ENCODE measurements at places on chromosomes 12 and 14. TPM values are rescaled to one million over a fixed set of nuclear protein-coding genes. Genes with fewer than 3 reads are reported as not detected.

SCN8A gene
- 2.2 TPM for total RNA-seq

IQSEC3 gene
- 4.3 TPM for total RNA-seq

DNA sequence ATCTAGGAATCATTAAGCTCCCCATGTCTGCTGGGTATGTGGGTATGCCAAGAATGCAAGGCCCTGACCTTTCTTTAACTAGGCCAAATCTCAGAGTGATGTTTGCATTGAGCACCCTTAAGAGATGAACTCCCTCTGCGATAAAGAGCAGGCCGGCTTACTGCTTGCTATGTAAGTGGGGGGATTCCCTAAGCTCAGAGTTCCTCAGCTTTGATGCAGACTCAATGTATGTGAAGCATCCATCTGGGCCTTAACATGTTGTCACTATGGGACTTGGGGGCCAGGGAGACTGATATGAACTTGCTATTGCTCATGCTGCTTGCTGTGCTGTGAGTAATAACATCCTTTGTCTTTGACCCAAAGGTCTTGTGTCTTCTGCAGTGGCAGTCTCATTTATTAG is 149.7 kb downstream of the C12orf75 start:
- no peak for DNase-seq

DNA sequence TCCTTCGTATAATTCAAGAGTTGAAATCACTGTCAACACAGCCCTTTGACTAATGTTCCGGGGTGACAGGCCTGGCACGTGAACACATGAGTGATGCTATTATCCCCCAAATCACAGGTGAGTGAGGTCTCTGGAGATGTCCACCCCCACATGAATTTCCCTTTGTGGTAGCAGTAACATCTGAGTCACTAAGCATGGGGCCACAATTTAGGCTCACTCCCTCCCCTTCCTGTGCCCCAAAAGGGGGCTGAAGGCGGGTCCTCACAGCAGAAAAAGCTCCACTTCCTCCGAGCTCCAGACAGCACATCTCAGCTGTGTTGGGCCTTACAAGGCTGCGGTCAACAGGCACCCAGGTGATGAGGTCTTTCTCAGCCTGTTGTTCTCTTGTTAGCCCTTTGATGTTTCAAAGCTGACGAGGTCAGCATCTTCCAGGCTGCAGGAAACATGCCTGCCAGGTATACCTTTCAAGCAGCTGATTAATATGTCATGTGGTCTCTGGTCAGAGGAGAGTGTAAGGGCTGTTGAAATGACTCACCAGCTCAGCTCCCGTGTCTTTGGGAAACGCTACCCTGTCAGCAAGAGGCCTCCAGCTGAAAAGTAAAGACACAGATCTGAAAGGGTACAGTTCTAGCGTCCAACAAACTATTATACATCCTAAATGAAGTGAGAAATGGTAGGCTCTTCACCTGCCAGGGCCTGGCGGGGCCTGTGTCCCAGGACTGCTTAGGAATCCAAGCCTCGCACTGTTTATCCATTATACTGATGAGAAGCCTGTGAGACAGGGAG is 107.3 kb downstream of the ZFP36L1 start:
- no peak for DNase-seq

DNA sequence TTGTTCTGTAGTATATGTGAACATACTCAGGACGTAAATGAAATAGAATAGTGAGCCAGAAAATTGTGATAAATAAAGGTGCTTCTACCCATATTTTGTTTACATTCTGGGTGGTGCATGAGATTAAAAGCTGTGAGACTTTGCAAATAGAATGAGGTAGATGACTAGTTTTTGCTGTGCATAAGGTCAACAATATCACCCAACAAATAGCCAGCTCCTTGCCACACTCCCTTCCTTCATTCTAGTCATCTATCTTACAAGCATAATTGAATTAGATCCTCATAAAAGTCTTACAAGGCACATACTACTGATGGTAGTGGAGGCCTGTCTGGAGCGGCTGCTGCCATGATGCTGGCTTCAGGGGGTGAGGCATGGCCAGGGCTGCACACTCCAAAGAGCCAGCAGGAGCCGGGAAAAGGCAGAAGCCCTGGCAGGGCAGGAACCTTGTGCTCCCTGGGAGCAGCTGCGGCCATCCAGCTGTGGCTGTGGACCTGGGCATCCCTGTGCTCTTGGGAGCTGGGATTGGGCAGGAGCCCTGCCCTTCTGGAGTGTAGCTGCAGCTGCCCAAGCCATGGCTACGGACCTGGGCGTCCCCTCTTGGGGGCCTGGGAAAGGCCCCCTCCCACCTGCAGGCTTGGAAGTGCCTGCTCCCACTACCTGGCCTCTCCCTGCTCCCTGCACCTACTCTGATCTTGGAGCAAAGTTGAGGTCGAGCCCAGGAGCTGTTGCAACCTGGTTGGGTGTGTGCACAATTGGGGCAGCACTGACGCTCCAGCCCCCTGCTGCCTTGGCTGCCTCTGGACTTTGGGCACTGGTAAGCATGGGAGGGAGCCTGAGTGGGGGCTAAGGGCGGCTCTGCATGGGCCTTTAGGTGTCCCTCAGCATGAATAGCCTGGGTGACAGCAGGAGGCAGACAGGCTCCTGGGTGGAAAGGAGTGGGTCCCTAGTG is 112.8 kb downstream of the DACT1 start:
- DNase-seq, result no peak

DNA sequence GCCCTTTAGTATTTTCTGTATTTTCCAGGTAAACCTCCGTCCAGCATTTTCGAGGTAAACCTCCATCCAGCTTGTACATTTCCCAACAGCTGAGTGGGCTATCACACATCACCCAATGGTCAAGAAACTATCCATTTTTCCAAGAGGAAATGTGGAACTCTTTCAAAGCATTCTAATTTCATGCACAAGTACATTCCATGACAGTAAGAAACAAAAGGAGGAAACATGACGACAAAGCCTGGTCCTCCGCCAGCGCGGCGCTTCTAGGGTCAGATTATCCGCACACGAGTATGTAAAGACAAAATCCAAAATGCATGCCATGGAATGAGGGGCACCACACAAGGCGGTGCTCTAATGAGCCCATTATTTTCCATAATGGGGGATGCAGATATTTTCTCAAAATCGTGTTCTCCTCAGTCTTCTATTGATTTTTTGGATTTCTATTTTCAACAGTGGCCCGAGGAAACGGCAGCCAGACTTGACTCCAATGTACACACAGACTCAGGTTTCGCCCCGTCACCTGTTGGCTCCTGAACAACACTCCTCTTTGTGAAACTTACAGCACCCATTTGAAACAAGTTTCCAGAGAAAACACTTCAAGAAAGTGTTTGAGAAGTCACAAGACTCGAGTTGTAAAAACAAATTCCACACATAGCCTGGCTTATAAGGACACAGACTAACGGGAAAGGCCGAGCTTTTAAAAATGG is 107.4 kb downstream of the PRICKLE1 start:
- DNase-seq, result no peak

DNA sequence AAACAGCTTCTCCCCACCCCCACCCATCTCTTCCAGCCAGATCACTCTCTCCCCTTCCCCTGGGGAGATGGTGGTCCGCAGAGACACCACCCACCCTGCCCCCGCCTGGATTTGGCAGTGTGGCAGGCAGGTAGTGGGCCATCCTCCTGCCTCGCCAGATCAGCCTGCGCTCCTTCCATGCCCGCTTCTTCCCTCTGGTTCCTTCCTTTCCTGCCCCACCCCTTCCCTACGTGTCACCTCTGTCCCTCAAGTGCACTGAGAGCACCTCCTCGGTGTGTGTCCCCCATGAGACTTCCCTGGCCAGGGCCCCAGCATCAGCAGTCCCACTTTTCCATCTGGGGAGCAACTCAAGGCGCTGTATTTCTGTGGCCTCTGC is 632 bp downstream of the NYNRIN start:
- no peak for DNase-seq

DNA sequence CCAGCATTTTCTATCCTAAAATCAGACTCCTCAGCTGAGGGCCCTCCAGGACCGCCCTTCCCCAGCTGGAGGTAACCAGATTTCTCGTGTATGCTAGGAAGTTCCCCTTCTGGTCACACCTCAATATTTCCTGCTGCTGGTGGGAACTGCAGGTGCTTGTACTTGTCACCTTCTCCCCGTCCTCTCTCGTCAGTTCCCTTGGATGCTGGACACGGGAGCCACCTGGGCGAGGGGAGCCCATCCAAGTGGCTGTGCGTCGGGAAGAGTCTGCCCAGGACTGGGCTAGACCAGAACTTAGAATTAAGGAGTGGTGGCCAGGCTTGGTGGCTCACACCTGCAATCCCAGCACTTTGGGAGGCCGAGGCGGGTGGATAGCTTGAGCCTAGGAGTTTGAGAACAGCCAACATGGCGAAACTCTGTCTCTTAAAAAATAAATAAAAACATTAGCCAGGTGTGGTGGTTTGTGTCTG is 23.2 kb upstream of the KIF26A start:
- no peak for DNase-seq

GRCh38 chr14:91419044-91419397 is 1.4 kb upstream of the CCDC88C start:
- no peak for DNase-seq

- no peak for DNase-seq
Measured at GRCh38 chr12:5521456-5522325, 89.8 kb downstream of the NTF3 start.

- no peak for DNase-seq
Measured at GRCh38 chr14:89241934-89242651, 174.9 kb downstream of the FOXN3 start.

DNA sequence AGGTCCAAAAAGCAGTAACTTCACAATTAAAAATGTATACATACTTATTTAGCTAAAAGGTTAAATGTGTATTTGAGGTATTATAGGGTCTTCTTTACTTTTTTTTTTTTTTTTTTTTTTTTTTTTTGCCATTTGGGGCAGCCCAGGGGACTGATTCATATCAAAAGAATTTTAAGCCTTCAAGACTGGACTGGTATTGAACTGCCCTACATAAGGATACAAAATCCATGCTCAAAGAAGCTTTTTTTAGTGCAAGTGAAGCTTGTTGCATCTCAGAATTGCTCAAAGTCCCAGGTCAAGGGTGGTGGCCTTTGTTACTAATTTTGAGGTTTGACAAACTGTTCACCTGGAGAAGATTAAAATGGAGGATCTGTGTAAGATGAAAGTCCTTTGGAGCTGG is 124.0 kb downstream of the APAF1 start:
- DNase-seq, result no peak

DNA sequence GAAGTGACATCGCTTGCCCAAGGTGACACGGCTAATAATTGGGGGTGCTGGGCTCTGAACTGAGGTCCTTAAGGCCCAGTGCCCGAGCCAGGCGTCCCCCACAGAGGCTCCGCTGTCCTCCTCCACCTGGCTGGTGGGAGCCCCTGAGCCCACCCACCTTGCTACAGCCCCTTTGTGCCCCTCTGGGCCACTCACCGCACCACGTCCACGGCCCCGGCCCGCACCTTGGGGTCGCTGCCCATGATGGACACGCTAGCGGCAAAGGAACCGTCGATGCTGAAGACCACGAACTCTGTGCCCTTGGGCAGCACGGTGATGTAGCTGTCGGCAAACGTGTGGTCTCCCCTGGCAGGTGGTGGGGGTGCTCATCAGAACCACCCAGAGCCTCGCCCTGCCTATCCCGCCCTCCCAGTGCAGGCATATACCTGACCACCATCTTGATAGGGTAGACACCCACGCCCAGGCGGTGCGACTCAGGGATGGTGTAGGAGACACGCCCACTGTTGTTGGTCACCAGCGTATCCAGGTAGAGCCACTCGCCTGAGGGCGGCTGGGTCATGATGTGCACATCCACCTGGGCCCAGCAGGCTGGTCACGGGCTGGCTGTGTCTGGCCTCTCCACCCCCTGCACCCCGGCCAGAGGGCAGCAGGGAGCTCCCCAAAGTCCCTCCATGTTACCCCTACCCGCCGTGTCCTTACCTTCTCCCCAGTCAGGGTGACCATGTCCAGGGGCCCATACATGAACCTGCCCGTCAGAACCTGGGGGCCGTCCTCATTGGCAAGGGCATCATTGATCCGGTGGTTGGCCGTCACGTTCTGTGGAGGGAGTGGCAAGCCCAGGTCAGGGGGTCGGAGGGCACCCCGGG is 6.8 kb downstream of the ARL6IP4 start:
- DNase-seq, result no peak

DNA sequence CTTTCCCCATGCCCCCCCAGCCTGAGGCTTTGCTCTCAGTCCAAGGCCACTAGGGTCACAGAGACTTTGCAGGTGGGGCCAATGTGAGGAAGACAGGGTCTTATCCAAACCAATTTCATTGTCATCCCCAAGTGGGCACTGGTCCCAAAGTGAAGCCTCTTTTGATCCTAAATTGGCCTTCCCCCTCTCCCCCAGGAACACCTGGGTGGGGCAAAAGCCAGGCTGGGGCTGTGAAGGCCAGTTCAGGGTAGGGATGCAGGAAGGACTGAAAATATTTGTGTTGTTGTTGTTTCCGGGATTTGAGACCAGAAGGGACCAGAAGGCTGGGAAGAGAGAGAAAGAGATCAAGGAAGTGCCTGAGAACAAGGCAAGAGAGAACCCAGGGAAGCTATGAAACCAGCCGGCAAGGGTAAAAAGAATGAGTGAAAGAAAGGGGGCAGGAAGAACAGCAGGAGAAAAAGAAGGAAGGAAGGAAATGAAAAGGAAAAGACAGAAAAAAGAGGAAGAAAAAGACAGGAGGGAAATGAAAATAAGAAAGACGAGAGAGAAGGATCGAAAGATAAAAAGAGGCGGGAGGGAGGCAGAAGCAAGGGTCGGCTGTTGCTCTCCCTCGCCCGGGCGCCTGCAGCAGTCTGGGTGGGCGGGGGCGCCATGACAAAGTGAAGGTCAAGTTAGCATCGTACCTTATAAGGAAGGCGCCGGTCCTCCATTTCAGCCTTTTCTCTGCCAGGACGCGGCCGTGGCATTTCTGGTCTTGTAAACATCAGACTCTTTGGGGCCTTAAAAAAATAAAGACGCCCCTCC is 7.4 kb upstream of the HOXC11 start:
- peak; percentile 88 for DNase-seq
